ENCODE measurements at places on chromosomes 13 and 19.

GRCh38 chr13:39016087-39016486 lies 21.8 kb downstream of the PROSER1 start:
- no peak for DNase-seq

GRCh38 chr13:44236370-44236769 lies 137.3 kb upstream of the SERP2 start:
- DNase-seq = no peak

DNA sequence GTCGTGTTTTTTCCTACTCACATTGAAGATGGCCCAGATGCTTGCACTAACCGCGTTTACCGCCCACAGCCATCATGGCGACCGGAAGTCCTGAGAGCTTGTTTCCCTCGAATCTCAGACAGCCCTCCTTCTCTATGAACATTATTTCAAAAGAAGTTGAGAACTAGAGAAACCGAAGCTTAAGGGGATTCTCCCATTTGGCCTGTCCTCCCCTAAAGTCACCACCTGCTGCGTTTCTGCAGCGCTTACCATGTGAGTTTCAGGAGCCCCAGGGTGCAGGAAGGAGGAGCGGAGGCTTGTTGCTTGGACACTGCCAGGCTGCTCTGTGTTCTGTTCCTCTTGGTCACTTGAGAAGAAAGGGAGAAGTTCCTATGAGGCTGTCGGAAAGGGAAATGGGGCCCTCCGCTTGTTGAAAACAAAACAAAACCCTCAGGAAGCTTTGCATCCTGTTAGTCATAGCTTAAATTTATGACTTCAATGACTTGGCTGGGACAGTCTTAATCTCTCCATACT lies 6.2 kb downstream of the CARD8 start:
- DNase-seq = peak; percentile 92

GRCh38 chr19:46035986-46036743 lies 4.6 kb downstream of the IGFL4 start:
- DNase-seq = no peak

GRCh38 chr13:61727767-61728166 lies 312.1 kb upstream of the PCDH20 start:
- DNase-seq = no peak

- DNase-seq = no peak
These were observed 417.1 kb downstream of the PCDH17 start for GRCh38 chr13:58048670-58049069.

- DNase-seq = no peak
These were observed 37.4 kb downstream of the ZNF787 start for GRCh38 chr19:56083668-56084067.

DNA sequence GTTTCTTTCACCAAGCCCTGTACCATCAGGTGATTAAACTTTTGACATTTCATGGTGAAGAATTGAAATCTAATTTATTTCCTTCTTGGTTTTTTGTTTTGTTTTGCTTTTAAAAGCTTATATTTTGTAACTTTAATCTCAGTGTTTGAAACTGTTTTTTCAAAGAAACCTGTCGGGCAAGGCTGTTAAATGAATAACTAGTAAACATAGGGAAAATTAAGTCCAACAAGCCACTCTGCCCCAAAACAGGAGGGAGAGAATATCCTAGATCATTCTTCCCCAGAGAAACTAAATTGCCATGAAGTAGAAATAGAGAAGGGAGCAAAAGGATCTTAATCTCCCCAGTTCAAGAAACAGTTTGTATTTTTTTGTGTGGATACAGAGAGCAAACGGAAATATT lies 98.2 kb downstream of the FREM2 start:
- DNase-seq = no peak

DNA sequence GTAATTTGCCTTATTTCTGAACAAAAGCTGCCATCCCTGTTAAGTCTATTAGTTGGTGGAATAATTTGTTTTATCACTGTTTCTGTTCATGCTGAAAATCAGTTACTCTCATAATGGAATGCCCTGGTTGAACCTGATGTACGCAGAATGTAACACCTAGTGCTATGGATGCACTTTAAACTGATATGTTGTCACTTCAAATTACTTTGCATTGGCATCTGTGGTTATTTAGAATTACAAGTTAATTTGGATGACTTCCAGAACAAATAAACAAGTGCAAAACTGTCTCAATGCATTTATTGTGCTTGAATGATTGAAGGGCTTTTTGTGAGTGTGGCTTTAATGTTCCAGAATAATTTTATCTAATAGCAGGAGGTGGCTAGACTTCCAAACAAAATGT lies 368.2 kb upstream of the SLITRK5 start:
- DNase-seq = no peak

DNA sequence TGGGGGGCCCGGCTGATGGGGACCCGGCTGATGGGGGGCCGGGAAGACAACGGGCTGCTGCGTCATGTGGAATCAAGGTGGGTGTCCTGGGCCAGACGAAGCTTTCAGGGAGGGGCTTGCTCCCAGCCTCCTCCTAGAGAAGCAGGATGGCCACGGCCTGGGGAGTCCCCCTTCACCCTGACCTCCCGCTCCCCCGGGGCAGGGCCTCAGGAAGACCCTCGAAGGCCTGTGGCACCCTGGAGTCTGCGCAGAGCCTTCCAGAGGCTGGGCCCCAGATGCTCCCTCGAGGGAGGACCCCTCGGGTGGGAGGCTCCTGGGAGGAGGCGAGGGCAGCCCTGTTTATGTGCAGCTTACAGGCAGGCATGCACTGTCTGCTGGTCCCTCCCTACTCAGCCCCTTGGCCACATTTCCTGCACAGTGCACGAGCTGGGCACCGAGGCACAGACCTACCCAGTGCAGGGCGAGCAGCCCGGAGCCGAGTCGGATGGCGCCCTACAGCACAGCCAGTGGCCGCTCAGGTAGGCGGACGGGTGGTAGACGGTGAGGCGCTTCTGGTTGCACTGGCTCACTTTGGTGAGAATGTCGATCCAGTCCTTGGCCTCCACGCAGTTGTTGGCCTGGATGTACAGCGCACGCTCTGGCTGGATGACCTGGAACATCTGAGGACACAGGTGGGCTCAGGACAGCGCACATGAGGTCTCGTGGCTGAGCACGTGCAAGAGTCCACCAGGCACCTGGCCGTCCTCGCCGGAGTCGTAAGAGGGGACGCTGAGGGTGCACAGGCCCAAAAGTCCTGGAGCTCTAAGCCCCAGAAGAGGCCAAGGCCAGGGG lies 22.4 kb upstream of the C13orf46 start:
- DNase-seq = no peak

GRCh38 chr19:19274146-19274545 lies 1.0 kb upstream of the TM6SF2 start:
- DNase-seq = no peak

DNA sequence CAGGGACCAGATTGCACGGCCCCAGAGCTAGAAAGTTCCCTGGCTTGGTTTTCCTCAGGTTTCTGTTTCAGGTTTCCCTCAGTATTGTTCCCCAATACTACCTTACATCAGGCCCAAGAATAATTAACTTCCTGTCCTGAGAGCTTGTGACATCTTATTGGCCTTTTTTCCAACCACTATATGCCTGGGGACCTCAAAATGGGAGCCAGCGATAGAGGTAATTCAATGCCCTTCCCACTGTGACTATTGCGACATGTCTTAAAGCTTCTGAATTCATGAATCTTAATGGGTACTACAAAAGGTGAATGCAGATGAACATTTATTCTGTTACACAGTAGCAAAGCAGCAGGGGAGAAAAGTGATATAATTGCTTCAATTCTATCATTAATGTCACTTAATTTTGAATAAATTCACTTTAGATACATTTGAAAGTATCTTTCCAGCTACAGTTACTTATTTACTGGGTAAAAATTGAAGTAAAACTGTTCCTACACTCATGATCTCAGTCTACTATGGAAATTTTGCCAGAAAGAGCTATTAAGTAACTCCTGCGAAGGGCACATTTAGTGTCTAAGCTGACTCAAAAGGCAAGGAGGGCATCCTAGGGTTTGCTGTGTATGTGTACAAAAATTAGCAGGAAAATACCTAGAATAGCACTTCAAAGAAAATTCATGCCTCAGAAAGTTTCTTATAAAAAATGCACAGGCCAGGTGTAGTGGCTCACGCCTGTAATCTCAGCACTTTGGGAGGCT lies 4.1 kb downstream of the CRYL1 start:
- DNase-seq = no peak

DNA sequence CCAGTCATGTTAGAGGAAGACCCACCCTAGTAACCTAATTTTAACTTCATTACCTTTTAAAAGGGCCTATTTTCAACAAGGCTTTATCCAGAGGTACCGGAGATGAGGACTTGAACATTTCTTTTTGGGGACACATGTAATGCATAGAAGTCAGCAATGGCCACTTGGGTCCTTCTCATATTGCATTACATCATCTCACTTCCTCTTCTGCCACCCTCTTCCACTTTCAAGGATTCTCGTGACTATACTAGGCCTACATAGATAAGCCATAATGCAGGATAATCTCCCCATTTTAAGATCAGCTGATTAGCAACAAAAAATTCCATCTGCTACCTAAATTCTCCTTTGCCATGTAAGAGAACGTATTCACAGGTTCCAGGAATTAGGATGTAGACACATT lies 557.2 kb downstream of the KCTD12 start:
- peak; percentile 14 for DNase-seq
